ENCODE measurements at places on chromosomes 4 and X.

DNA sequence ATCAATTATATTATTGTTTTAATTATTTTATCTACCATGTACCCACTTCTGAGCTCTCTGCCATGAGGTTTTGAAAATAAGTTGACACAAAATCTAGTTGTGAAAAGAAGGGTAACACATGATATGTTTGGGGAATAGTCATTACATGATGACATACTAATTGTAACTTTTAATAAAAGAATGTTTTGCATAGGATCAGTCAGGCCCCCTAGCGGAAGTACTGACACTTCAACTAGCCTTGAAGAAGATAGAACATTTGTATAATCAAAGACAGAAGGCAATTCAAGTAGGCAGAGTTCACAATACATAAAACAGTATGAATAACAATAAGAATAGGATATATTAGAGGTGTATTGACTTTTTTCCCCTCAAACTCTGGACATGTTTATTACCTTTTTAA is 1191.0 kb upstream of the AGA start:
- DNase-seq, result no peak

DNA sequence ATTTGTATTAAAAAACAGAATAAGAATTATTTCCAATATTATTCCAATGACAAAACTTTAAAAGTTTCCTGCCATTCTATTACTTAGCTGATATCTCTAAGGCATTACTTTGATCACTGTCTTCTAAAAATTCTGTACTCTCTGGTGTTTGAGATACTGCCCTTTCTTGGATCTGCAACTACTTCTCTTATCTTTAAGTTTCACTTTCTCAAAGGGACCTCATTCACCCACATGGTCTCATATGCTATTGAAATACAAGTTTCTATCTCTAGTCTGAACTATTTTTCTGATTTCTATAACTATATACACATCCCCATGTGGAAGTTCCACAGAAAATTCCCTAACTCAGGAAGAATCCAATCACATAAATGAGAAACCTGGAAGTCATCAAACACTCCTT is 22.2 kb downstream of the TMPRSS11E start:
- no peak for DNase-seq

GRCh38 chr4:151569650-151570049 is 160.7 kb downstream of the FHIP1A start:
- DNase-seq, result no peak

DNA sequence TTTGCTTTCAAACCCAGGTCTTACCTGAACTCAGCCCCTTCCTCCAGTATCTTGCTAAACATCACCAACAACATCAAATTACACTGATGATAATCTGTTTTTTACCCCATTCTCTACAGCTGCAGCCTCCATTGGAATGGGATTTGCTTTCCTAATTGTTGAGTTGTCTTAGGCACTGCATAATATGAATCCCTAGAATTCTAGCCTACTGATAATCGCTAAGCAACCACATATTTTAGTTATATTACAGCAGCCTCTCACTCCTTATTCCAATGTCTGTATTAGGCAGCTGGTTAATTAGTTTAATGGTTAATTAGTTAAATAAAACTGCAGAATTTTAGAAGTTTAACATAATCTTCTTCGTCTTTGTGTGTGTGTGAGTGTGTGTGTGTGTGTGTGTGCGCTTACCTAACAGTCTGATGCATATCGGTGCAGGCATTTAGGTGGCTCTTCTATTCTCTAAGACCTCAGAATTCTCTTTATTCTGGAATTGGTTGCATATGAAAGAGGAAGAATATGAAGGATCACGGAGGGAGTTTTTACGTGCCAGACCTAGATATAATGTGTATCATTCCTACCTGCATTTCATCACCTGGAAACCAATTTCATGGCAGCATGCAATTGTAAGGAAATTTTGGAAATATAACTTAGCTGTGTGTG is 5.3 kb upstream of the COMMD8 start:
- no peak for DNase-seq

DNA sequence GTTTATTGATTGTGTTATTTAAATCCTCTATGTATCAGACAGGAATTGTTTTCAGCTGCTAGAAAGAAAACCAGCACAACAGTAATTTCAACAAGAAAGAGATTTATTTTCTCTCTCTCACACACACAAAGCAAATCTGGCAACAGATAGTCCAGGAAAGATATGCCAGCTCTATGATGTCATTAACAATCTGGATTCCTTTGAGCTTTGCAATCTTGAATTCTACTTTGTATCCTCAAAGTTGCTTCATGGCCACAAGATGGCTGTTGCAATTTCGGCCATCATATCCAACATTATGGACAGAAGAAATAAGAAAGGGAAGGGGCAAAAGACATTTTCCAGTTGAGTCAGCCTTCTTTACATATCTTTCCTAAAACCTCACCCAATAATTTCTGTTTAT is 19.8 kb upstream of the FMR1 start:
- no peak for DNase-seq

DNA sequence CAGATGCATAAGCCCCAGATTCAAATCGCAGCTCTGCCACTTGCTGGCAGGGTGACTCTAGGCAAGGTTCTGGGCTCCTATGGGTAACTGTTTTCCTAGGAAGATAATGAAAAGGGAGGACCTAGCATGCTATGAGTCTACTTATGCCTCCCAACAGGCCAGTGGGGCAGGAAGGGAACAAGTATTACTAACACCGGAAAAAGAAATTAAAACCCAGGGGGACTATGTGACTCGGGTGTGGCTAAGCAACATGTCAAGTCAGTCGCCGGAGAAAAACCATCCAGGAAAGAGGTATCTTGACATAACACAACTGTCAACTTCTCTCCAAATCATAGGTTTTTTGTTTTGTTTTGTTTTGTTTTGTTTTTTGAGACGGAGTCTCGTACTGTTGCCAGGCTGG is 45.5 kb upstream of the RBPJ start:
- peak; percentile 44 for DNase-seq

- DNase-seq, result no peak
Observed at GRCh38 chrX:36019125-36019524, 99.6 kb downstream of the CFAP47 start.

DNA sequence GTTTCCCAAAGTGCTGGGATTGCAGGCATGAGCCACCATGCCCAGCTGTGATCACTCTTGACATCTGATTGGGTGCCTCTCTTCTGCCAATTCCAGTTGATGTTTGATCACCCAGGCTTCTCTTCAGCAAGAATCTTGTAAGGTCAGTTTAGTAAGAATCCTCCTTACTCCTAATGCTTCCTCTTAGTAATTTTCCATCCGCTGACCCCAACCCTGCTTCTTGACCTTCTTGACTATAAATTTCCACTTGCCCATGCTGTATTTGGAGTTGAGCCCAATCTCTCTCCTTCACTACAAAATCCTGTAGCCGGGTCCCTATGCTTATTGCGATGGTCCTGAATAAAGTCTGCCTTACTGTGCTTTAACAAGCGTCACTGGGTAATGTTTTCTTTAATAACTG is 75.4 kb downstream of the DDIT4L start:
- DNase-seq, result no peak

GRCh38 chr4:112075129-112075753 is 70.0 kb upstream of the FAM241A start:
- no peak for DNase-seq

GRCh38 chr4:182576601-182577289 is 333.5 kb downstream of the TENM3 start:
- no peak for DNase-seq

DNA sequence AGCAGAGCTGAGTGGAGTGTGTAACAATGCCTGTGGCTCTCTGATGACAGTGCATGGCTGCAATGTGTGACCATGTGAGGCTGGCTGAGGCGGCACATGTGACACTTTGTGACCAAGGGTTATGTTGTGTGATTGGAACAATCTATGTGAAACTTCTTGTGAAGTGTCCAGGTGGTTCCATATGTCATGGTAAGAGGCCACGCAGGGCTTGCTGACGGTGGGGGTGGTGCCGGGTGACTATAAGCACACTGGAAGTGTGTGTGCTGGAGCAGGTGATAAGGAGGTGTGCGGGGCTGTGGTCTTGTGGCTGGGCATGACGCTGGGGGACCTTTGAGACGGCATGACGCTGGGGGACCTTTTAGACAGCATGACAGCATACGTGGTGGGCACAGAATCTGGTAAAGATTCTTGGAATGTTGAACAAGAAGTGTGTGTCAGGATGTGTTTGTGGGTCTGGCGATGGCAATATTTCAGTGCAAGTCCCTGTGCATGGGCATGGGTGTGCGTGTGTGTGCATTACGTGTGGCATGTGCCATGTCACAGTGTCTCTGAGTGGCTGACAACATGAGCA is 7.4 kb upstream of the HDAC6 start:
- no peak for DNase-seq

DNA sequence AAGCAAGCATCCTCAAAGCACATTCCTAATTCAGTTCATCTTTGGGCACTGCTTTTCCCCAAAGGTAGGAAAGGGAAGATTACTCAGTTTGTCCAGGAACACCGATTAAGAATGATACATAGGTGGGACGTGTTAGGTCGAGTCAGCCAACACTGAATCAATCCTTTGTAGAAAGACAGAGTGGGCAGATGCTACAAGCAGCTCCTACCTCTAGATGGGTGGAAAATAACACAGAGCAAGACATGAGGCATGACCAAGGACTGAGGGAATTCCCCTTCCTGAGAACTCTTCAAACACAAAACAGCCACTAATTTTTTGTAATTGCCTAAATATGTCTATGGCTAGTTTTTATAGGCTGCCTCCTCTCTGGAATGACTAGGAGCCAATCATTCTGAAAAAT is 331.7 kb downstream of the HNRNPD start:
- no peak for DNase-seq

- DNase-seq, result no peak
Observed at GRCh38 chr4:99800332-99801004, 16.2 kb upstream of the DAPP1 start.

- no peak for DNase-seq
Observed at GRCh38 chr4:69601065-69601464, 38.4 kb downstream of the UGT2A2 start.

DNA sequence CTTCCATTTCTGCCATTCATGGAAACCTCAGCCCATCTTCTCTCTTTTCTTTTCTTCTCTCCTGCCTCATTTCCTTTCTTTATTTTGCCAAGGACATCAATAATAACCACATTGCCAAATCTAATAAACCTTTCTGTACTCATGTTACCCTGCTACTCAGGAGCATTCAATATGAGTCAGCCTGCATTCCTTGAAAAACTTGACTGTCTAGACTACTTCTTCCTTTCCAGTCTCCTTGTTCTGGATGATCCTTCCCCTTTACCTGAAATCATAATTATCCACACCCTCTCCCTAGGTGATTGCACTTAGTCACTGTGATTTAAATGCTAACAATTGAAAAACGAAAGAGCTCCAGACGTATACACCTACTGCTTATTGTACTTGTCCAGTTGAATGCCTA is 253.2 kb upstream of the CENPE start:
- no peak for DNase-seq

- DNase-seq, result no peak
Observed at GRCh38 chr4:26058537-26058936, 144.5 kb downstream of the SMIM20 start.

DNA sequence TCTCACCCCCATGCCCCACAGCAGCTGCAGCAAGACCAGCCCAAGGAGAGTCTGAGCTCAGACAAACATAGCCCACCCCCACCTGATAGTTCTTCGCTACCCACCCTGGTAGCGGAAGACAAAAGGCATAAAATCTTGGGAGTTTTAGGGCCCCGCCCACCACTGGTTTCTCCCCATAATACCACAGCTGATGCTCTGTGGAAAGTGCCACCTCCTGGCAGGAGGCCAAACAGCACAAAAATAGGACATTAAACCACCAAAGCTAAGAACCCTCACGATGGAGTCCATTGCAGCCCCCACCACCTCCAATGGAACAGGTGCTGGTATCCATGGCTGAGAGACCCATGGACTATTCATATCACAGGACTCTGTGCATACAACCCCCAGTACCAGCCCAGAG is 226.7 kb downstream of the SNCA start:
- DNase-seq, result no peak

DNA sequence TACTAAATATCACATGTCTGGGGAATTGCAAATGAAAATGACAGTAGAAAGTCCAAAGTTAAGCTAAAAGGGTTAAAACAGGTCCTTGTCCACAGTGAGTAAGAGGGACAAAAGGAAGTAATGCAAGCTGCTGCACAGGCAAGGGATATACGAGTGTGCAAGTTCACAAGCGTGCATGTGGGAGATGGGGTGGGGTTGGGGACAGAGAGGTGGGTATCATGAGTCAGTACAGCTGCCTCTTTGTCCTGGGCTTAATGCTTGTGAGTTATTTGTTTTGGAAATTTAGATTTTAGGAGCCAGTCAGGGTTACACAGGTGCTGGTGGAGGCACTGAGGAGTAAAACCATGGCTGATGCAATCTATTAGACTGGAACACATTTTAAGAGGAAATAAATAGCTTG is 3.3 kb upstream of the GPRASP2 start:
- no peak for DNase-seq

DNA sequence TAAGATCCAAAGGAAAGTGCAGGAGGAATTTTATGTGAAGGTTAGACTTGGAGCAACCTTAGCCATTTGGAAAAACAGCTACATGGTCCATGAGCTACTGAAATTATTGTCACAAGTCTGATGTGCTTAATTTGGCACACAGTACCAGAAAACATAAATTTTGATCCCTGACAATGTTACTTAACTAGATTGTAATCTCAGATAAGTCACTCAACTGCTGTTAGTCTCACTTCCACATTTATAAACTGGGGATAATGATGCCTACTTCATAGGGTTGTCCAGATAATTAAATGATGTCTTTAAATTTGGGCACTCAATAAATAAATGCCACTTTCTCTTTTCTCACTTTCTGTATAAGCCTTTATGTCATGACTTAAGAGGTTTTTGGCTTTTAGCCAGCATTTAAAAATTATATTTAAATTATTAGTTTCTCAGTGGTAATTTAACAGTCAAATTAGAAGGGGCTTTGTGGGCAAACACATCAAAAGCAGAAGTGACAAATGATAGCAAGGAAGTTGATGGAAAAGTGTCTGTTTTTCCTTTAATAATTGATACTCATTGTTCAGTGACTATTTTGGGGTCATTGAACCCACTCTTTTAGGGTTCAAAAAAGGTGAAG is 58.3 kb downstream of the PAQR3 start:
- DNase-seq, result no peak

- DNase-seq, result no peak
Observed at GRCh38 chr4:124030147-124030546, 633.6 kb downstream of the SPRY1 start.

DNA sequence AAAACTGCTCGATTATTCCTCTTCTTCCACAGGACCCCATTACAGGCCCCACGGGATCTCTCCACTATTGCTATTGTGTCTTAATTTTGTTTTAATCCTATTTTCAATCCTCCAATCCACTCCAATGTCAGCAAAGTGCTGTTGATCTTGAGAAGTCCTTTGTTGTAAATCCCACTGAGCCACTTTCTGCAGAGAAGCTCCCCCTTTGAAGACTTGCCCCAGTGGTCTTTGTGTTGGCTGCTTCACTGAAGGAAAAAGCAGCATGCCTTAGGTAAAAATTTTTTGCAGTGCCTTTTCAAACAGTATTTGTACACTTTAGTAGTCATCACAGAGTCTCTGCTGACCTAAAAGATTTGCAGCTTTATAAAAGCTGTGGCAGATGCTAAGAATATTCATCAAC is 252.0 kb upstream of the SLC7A11 start:
- no peak for DNase-seq
